MCF 10A (cell line): ENCODE measurements at places on chromosomes 2 and 18.
A peak's percentile ranks its signal among the peaks of the same experiment; 100 is the strongest.

DNA sequence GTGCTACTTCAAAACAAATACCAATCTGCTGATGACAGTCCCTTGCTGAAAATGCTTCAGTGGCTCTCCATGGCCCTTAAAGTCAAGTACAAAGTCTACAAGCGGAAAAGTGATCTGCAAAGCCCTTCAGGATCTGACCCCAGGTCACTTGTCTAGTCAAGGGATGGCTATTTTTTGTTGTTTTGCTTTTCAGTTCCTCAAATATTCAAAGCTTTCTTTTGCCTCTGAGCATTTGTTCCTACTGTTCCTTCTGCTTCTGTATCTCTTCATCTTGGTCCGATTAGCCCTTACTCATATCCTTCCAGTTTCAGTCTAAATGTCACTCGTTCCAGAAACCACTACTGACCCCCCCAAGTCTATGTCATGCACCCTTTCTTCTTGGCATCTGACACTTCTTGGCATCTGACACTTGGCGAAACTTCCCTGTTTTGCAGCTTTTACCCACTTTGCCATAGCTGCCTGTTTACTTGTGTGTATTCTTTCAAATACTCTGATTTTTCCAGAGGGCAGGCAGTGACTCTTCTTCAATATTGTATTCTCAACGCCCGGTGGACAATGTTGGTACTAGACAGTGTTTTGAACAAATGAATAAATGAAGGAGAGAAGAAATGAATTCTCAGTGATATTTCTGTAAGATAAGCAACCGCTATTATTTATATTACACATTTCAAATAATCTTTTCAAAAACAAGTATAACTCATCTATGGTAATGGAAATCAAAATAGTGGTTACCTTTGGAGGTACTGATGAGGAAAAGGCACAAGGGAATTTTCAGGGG, 175.9 kb upstream of the FN1 start:
- DNase-seq: no peak

- DNase-seq: no peak
Measured at GRCh38 chr2:26394694-26395093, 7.0 kb upstream of the DRC1 start.

DNA sequence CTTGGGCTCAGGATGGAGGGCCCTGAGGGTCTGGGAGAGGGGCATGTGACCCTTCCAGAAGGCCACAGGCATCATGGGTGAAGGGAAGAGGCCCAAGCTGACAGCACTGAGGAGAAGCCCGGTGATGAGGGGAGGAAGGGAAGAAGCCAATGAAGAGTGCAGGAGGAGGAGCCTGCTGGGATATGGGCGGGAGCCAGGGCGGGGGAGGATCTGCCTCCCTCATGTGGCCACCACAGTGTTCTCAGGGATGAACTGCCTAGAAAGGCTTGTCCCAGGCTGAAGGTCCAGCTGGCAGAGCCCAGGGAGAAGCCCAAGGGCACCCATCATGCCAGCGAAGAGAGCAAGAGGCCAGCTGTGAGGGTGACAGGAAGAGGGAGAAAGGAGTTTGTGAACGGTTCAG, 24.6 kb upstream of the PLB1 start:
- peak; percentile 31 for DNase-seq

- no peak for DNase-seq
Measured at GRCh38 chr2:106105151-106105922, 88.8 kb downstream of the UXS1 start.

GRCh38 chr2:68412127-68412819, 47.2 kb downstream of the PLEK start:
- no peak for DNase-seq

DNA sequence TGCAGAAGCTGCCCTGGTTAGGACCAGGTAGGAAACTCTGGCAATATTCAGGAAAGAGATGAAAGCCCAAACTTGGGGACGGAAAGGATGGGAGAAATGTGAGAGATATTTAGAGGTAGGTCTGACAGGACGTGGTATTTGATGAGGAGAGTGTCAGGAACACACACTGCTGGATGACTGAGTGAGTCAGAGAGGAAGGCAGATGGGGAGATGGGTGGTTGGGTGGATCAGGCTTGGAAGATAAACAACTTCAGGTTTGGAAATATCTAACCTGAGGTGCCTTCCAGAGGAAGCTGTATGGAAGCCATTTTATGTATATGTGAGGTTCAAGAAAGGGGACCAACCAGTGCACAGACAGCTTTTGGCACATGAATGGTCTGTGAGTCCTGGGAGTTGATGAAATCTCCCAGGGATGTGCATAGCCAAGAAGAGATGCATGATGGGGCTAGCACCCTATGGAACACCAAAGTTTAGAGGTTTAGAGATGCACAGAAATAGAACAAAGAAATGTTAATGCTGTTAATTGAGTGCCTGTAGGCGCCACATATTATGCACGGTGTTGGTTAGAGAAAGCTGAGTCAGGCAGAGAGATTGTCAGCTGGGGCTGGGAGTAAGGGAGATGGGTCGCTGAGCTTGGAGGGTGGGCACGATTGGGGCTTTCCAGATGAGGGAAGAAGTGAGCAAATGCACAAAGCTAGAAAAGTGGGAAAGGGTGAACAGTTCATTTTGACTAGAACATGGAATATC, 101.0 kb downstream of the VIT start:
- DNase-seq: no peak
